ENCODE measurements at places on chromosomes 2 and 18.
A peak's percentile ranks its signal among the peaks of the same experiment; 100 is the strongest.

DNA sequence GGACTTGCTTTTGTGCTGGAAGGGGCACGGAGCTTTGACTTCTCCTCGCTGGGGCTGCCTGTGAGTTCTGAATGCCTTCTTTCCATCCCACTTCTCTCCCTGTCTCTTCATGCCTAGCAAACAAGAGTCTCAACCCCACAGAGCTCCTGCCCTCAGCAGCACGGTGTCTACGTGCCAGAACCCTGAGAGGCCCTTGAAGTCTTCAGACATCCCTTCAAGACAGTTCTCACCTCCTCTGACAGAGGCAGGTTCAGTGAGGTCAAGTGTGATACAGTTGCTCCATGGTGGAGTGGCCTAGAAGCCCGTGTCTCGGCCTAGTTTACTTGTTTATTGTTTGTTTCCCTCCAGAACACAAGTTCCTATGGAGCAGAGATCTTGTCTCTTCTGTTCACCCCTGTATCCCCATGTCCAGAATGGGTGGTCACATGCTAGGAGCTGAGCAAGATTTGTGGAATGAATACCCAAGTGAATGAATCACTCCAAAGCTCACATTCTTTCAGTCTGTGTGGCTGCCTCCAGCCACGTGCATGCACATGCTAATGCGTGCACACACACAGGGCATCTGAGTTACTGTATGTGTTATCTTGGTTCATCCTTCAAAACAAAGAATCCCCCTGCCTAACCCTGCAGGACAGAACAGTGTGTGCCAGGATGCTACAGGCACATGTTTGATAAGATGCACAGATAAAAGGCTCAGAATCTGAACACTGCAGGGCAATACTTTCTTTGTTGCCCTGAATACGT lies 391.6 kb downstream of the NBAS start:
- DNase-seq: peak; percentile 98

GRCh38 chr2:25602333-25602723 lies 71.0 kb downstream of the DTNB start:
- DNase-seq: no peak

- peak; percentile 6 for DNase-seq
Observed at GRCh38 chr2:168948621-168949212, 47.6 kb downstream of the G6PC2 start.

- no peak for DNase-seq
Observed at GRCh38 chr18:55266981-55267380, 307.7 kb upstream of the CCDC68 start.

- no peak for DNase-seq
Observed at GRCh38 chr2:219636941-219637841, 9.8 kb downstream of the SLC4A3 start.

DNA sequence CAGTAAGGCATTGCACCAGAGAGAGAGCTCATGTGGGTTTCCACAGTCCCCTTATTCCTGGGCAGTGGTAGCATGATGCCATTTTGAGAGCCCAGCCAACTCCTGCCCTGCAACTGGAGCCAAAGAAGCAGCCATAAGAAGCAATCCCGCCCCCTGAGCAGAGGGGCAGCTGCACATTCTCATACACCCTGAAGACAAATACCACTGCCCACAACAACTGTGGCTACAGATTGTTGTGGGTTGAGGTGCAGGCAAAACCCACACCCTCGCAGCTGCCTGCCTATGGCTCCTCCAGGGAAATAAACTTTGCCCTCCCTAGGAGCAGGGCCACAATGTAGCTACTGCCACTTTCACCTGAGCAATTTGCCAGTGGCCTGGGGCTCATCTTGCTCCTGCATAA lies 219.4 kb upstream of the NRXN1 start:
- no peak for DNase-seq

DNA sequence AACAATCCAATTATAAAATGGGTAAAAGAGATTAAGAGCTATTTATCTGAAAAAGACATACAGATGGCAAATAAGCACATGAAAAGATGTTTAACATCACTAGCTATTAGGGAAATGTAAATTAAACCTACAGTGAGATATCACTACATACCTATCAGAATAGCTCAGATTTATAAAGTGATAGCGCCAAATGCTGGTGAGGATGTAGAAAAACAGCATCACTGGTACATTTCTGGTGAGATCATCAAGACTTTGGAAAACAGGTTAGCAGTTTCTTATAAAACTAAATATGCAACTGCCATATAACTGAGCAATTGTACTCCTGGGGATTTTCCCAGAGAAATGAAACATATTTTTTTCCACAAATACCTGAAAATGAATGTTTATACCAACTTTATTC lies 100.4 kb downstream of the ACOXL start:
- no peak for DNase-seq

GRCh38 chr2:103009871-103010270 lies 248.0 kb downstream of the TMEM182 start:
- DNase-seq: no peak

- no peak for DNase-seq
Observed at GRCh38 chr2:95531254-95531771, 46.8 kb upstream of the TRIM43B start.

GRCh38 chr2:191607096-191607495 lies 70.8 kb upstream of the NABP1 start:
- no peak for DNase-seq

GRCh38 chr18:22434973-22435608 lies 17.4 kb upstream of the CTAGE1 start:
- peak; percentile 91 for DNase-seq

DNA sequence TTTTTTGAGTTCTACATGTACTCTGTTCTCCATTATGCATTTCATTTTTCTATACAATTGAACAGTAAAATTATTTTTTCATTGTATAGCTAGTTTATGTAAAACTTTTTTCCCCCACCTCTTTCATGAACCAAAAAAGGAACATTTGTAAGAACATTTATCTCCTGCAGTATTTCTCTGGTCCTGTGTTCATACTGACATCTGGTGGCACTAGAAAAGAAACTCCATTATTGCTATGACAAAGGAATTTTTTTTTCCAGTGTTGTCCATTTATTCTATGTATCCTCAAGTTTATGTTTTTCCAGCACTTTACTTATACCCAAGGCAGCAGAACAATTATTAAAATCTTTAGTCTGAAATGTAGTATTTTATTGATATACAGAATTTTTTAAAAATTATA lies 27.4 kb upstream of the CHAC2 start:
- DNase-seq: peak; percentile 64

DNA sequence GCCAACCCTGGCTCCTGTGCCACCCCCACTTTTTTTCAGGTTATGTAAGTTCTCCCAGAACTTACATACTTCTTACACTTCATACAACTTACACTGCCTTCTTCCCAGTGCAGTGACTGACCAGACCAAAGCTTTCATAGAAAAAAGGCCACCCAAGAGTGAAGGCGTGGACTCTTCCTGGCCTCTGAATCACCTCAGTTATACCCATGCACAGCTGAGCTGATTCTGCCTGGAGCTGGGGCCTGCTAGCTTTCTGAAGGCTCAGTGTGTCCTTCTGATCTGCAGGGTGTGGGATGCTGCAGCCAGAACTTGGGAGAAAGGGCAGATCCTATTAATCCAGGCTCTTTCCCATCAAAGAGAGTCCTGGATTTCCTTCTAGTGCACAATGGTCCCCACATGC lies 216.1 kb downstream of the TTC32 start:
- DNase-seq: no peak

- DNase-seq: no peak
Observed at GRCh38 chr2:45276914-45277313, 267.7 kb upstream of the SIX2 start.

GRCh38 chr2:205708231-205708631 lies 25.9 kb downstream of the NRP2 start:
- peak; percentile 90 for DNase-seq

DNA sequence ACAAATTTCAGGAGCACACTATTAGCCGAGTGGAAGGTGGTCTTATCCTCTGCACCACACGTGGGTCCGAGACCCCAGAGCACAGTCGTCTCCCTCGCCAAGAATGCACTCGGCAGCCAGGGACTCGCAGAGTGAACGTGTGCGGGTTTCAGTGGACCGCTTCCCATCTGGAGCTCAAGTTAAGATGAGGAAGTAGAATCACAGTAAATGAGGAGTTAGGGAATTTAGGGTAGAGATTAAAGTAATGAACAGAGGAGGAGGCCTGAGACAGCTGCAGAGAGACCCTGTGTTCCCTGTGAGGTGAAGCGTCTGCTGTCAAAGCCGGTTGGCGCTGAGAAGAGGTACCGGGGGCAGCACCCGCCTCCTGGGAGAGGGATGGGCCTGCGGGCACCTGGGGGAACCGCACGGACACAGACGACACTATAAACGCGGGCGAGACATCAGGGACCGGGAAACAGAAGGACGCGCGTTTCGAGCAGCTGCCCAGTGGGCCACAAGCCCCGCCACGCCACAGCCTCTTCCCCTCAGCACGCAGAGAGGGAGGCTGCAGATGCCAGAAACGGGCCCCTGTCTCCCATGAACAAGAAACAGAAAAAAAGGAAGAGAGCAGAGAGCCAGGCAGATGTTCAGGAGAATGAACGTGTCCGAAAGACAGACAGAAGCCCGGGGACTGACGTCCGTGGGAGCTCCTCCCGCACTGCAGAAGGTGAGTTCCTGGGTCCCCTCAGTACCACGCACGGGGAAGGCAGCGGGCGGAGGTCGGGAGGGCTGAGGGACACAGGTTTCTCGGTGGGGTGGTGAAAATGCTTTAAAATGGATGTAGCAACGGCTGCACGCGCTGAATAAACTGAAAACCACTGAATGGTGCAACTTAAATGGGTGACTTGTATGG lies 5.4 kb upstream of the KCNG2 start:
- DNase-seq: no peak

DNA sequence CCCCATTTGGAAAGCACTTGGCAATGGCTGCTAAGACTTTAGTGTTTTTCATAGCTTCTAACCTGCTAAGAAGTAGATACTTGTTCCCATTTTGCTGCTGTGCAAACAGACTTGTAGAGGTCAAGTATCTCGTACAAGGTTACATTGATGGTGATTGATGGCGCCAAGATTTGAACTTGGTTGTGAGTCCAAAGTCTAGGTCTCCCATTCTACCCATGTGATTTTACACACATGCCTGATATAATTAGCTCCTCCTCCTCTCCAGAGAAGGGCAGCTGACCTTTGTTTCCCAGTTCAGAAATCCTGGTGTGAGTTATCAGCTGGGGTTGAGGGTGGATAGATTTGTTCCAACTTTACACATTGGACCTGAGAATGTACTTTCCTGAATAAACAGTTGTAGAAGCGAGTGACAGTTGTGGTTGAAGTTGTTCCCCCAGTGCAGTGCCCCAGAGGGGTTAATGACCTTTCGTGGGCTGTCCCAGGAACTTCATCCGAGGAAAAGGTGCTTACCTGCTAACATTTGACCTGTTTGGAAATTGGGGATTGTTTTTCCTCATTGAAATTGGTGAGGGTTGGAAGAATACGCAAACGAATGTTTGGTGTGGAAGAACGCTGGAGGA lies 10.4 kb downstream of the TCF7L1 start:
- no peak for DNase-seq

GRCh38 chr2:128361376-128362131 lies 42.9 kb upstream of the HS6ST1 start:
- DNase-seq: no peak

DNA sequence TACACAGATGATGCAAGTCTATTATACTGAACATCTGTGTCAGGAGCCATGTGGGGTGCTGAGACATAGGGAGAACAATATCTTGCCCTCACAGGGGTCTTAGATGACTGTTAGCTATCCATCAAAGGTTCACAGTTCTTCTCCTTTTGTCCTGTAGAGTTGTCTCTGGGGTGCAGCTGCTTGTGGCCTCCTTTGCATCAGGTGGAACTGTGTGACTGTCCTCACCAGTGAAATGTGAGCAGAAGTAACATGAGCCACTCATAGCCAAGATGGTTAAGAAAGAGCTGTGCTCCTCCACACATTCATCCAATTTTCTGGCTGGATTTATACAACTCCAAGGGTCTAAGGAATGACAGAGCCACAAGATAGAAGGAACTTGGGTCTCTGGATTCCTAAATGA lies 56.0 kb upstream of the ST8SIA3 start:
- DNase-seq: no peak

DNA sequence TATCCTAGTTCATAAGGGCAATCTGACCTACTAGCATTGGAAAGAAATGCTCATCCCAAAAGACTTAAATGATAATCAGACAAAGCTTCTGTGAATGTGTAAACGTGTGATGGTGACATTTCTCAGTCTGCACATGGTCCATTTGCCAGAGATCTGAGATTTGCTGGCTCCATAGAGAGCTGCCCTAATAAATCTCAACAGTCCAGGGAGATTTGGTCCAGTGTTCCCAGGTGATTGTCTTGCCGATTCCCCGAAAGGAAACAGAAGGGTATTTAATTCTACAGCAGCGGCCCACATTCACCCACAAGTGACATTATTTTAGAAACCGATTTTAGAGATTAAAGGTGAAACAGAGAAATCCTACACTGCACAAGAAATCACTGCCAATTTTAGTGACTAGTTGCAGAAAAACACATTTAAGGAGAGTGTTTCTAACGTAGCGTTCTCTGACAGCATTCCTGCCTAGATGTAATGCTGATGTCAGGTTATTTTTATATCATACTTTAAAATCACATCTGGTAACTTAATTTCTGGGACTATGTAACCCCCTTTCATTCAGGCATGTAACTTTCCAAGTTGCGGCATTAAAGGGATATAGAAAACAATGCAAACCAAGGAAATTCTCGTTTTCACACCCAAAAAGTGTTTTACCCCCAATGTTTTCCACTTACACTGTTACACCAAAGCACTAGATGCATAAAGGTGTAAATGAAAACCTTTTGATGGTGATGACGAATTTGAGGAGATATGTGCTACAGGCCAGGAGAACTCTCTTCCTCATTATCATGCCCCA lies 231.9 kb upstream of the FN1 start:
- no peak for DNase-seq

- peak; percentile 47 for DNase-seq
Observed at GRCh38 chr2:233413046-233413445, 58.8 kb downstream of the DGKD start.

DNA sequence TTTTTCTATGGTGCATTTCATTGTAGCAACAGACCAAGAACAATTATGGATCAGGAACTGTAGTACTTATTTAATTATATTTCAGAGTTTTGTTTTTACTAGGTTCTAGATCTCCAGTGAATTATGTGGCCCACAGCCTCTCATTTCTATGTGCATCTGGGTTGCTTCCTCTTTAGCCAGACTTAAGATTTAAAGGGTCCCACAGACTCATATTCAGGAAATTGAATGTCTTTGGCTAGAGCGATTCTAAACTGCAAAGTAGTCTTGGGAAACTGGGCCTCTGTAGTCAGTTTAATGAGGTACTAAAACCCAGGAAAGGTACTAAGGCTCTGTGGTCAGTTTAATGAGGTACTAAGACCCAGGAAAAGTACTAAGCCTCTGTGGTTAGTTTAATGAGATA lies 94.4 kb downstream of the LYPD6B start:
- DNase-seq: no peak

- no peak for DNase-seq
Observed at GRCh38 chr2:239936838-239937581, 88.1 kb downstream of the NDUFA10 start.

- DNase-seq: no peak
Observed at GRCh38 chr2:240590681-240591111, 4.2 kb downstream of the CAPN10 start.

Data from IMR-90 (cell line).